DMS79 (cell line): ENCODE measurements at places on chromosomes 5 and 9.

GRCh38 chr5:67248703-67249589 lies 52.3 kb upstream of the CD180 start:
- DNase-seq = no peak

DNA sequence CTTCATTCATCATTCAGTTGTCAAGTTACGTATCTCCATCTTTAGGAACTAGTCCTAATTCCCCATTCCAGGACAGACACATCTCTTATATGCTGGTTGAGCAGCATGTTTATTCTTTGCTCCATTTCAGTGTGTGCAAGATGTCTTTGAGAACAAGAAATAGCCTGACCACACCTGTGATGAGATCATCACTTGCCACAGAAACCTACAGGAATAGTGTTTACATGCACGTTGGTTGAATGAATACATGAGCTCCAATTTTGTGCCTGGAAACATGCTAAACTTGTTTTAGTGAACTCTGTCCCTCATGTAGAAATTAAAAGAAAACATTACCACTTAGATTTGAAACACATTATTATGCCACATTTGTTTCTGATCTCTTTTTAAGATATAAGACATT lies 489.1 kb downstream of the CDH18 start:
- DNase-seq = no peak

- DNase-seq = no peak
Observed at GRCh38 chr5:68431601-68432337, 216.2 kb downstream of the PIK3R1 start.

DNA sequence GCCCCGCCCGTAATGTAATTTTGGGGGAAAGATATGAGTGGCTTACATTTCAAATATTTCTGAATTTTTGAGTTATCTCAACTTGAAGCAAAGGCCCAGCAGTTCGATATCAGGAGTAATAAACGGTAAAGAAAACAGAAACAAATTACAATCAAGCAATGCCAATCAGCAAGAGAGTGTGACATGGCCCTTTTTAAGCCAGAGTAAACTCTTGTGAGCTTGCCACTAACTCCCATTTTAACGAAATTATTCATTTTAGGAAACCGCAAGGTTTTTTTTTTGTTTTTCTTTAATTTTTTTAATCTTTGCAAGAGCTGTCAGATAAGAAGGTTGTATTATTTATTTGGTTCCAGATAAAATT lies 17.6 kb upstream of the CDK7 start:
- no peak for DNase-seq

DNA sequence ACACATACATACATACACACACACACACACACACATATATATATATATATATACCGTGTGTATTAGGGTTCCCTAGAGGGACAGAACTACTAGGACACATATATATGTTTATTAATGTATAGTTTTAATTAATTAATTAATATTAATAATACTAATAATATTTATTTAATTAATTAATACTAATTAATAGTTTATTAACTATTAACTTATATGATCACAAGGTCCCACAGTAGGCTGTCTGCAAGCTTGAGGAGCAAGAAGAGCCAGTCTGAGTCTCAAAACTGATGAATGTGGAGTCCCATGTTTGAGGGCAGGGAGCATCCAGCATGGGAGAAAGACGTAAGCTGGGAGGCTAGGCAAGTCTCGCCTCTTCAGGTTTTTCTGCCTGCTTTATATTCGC lies 398.0 kb upstream of the KIF2A start:
- no peak for DNase-seq

DNA sequence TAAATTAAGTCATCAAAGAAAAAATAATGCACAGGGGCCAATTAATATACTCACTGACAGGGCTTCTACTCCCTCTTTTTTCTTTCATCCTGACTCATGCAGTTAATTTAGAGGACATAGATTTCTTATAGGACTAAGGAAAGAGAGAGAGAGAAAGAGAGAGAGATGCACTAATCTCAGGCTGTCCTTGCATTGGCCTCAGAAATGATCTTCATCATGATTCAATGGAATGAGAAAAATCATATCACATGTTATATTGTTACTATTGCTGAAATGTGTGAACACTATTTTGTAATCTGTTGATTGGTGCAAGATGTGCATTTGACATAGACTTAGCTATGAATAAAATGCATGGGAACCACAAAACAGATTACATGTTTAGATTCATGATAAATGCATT lies 608.3 kb upstream of the NUDT12 start:
- DNase-seq = no peak

DNA sequence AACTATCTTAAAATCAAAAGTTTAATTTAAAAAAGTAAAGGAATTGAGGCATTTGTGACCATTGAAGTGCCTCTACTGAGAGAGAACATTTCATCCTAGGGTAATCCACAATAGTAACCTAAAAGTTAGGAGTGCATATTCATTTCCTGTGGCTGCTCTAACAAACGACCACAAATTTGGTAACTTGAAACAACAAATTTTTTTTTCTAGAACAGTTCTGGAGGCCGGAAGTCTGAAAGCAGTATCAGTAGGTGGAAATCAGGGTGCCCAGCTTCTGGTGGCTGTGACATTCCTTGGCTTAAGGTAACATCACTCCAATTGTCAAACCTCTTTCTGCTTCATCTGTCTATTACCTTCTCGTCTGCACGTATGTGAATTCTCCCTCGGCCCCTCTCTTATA lies 67.1 kb upstream of the SSBP2 start:
- no peak for DNase-seq

DNA sequence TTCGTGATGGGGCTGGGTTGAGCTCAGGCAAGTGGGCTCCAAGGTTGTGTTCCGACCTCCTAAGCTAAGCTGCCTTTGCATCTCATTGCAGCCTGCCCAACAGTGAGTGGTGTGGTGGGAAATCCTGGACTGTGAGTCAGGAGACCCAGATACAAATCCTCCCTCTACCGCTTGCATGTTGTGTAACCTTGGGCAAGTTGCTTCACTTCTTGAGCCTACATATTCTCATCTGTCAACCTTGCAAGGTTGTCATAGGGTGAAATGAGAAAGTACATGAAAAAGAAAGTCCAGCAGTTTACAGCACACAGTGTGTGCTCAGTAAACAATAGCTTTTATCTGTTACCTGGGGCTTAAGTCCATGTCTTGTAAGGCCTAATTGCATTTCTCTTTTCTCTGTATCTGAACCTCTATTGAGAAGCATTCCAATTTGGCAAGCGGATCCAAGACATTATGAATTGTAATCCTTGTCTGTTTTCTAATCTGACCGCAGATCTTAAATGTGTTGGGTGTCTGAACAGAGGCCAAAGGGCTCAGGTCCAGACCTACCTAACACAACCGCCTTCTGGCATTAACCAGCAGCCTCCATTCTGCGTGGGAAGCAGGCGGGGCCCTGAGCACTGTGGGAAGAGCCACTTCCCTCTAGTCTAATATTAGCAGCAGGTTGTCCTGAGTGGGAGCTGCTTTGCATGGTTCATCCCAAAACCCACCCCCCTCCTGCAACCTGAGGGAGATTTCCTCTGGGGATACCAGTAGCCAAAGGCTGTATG lies 1.8 kb upstream of the GALNT12 start:
- DNase-seq = no peak

DNA sequence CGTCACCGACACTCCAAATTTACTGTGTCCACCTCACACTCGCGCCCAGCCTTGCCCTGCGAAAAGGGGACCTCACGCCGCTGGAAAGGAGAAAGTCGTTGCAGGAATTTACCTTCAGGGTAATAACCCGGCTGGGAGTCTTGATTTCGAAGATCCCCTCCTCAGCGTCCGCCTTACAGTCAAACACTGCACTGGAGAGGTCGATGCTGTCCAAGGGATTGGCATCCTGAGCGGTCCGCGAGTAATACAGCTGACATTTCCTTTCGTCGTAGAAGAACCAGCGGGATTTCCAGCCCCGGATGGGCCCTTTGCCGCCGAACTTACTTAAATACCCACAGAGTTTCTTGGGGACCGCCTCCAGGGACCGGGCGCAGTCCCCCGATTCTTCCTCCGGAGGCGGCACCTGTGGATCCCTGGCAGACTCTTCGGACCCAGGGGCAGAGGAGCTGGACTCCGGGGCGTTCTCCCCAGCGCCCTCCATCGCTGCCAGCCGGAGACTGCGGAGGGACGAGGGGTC lies 330 bp downstream of the TBC1D2 start:
- no peak for DNase-seq

GRCh38 chr5:38723426-38723825 lies 122.4 kb upstream of the OSMR start:
- DNase-seq = no peak

GRCh38 chr9:113898151-113898550 lies 22.0 kb downstream of the ZNF618 start:
- DNase-seq = no peak

DNA sequence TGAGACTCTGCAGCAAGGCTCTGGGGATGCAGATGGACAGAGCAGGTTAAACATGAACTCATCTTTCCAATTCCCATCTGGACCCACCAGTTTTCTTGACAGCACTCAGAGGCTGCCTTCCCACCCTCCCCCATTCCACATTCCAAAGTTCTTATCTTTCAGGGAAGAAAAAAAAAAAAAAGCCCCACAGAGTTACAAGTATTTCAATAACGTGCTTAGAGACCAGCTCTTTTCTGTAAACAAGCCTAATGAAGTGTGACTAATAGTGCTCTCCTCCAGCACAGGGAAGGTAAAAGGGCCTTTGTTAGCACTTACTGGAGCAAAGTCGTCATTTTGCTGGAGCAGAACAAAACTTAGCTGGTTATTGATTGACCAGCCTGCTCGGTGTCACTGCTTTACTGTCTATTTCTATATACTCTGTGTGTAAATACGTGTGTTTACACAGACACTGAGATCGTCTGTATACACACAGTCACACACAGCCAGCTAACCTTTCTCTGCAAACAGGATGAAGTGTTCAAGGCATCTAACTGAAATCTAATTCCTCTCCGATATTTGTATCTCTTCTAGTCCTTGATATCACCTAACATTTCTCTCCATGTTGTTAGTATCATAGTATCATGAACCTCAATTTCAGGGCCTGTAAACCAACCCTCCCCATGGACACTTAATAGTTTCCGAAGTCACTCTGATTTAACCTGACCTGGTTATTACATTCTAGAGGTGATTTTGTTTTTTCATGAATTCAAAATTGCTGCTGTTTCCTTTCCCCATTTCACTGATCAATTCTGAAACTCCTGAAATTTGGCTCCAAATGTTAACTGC lies 84.9 kb downstream of the ZNF608 start:
- peak; percentile 78 for DNase-seq

- DNase-seq = no peak
Observed at GRCh38 chr9:107737987-107738743, 248.6 kb upstream of the KLF4 start.

DNA sequence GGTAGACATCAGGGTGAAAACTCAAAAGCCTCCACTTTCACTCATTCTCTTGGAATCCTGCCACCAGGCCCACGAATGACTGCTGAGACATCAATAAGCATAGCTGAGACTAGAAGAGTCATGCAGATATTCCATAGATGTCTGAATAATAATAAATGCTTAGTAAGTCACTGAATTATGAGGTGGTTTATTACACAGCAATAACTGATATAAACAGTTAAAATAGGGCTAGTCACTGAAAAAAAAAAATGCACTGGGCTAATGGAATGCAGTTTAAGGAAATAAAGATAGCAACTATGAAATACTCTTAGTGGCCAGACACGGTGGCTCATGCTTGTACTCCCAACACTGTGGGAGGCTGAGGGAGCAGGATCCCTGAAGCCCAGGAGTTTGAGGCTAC lies 262.8 kb upstream of the CDH6 start:
- no peak for DNase-seq

GRCh38 chr5:155954701-155955445 lies 372.1 kb upstream of the SGCD start:
- DNase-seq = no peak

DNA sequence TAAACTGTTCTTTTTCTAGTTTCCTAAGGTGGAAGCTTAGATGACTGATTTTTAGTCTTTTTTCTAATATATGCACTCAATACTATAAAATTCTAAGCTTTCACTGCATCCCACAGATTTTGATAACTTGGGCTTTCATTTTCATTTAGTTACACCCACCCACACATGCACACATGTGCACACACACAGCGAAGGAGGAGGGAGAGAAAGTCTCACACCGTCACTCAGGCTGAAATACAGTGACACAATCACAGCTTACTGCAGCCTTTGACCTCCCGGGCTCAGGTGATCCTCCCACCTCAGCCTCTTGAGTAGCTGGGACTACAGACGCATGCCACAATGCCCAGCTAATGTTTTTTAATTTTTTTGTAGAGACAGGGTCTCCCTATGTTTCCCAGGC lies 96.5 kb downstream of the SMIM23 start:
- no peak for DNase-seq

GRCh38 chr5:40775846-40776657 lies 20.3 kb upstream of the TTC33 start:
- DNase-seq = no peak

- DNase-seq = no peak
Observed at GRCh38 chr5:91288118-91288916, 94.8 kb downstream of the ARRDC3 start.

GRCh38 chr9:73880101-73880500 lies 617.0 kb upstream of the RORB start:
- no peak for DNase-seq

GRCh38 chr9:135079018-135079417 lies 8.4 kb upstream of the OLFM1 start:
- DNase-seq = no peak

DNA sequence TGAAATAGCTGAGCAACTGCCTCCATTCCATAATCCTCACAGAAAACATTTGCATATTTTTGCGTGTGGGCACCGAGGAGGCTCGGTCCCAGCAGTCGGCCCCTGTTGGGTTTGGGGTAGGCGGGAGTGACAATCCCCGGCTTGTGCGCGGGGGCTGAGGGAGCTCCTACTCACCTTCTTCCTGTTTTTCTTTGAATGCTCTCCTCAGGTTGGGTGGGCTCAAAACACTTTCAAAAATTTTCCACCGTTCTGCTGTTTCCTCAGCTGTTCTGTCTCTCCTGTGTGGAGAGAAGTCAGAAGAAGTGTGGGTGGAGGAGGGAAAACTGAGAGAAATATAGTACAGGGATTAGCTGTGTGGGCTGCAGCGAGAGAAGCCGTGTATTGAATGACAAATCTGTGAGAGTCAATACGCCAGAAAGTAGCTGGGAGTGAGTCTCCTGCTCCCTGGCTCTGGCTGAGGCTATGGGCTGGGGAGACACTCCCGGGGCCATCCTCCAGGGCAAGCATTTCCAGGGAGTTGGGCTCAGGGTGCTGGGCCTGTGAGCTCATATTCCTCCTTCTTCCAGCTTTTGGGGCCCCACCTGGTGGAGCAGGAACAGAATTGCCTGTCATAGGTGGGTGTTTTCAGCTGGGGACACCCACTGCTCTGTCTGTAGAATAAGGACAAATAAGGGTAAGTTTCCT lies 84.7 kb downstream of the CMYA5 start:
- no peak for DNase-seq

DNA sequence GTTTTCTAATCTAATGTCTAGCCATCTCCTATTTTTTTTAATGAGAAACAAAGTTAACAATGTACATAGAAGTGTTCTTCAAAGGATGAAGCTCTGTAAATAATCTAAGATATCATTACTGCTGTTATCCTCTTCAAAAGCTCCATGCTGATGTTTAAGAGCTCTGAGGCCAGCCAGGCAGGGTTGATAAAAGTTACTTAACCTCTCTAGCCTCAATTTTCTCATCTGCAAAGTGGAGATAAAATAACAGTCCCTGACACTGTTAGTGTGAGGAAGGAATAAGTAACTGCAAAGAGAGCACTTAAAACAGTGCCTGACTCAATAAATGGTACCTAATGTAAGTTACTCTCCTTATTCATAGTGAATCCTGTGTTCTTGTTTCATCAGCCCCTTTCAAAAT lies 60.1 kb downstream of the LHFPL2 start:
- DNase-seq = no peak

- no peak for DNase-seq
Observed at GRCh38 chr9:122322553-122322952, 48.3 kb upstream of the PTGS1 start.
